KBM-7 (cell line): ENCODE measurements at places on chromosomes 12 and 14.

GRCh38 chr12:93938317-93938716 lies 210.1 kb upstream of the PLXNC1 start:
- no peak for DNase-seq

DNA sequence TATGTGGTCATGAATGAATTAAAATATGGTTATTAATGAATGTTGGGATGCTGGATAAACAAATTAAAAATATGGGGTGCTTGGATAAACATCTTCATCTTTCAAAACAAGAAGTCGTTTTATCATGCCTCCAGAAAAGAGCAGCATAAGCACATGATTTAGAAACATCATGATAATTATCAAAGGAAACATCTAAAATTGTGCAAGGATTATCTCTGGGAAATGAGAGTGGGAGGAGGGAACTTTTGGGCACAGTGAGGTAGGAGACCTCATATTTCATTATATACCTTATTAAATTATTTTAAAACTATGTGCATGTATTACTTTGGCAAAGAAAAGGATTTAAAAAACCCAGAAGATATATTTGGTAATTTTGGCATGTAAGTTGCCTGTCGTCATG lies 8.9 kb downstream of the C3AR1 start:
- no peak for DNase-seq

- DNase-seq, result no peak
These were observed 23.3 kb downstream of the TAS2R7 start for GRCh38 chr12:10779103-10779502.

DNA sequence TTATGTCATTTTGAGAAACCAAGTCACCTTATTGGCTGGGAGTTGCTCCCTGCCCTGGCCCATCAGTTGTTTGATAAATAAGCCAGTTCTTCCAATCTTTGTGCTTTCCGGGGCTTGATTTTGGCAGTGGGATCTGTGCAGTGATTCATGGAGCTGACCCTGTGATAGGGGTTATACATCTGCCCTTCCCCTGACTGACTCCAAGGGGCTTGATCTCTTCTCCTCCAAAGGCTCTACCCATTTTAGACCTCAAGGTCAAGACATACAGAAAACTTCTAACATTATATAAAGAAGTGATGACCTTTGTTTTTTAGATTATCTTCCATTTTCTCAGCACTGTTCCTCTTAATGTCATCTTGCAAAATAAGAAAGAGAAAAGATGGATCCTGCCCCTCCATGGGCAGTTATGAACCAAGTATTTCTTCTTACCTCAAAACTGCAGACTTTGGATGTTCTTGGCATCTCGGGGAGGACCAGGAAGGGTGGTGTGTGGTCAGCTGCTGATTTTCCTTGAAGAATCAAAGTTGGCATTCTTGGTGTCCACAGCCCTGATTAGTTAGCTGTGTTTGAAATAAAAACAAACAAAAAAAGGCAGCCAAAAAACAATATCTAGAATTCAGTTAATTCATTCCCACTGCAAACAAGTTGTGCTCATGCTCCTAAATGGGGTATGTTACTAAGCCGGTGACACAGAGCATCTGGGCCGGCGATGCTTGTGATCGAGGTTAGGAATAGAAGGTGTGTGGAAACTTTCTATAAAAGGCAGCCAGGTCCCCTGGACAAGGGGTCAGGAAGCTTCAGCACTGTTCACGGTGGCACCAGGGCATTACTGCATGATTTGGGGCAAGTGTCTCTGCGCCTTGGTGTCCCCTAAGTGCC lies 120.2 kb downstream of the SAMD4A start:
- DNase-seq, result no peak

DNA sequence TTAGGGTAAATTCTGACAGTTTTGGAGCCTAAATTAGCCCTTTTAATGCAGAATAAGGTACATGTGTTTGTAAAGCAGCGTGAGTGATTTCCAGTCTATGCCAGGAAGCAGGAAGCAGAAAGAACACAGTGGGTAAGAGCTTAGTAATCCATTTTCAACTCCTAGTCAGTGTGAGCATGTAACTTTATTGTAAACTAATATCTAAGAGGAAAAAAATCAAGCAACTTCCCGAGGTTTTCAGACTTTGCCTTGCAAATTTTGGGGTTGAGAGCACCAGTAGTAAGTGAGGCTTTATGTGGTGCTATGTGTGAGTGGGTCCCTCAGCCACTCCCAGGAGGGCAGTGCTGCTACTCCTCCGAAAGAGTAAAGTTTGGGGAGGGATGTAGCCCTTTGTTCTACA lies 2.9 kb downstream of the CIPC start:
- no peak for DNase-seq

GRCh38 chr12:127531542-127531941 lies 735.4 kb upstream of the TMEM132C start:
- no peak for DNase-seq

GRCh38 chr12:56374726-56375597 lies 12.3 kb upstream of the APOF start:
- no peak for DNase-seq

GRCh38 chr12:133106253-133106652 lies 23.8 kb downstream of the ZNF891 start:
- DNase-seq, result peak; percentile 39

DNA sequence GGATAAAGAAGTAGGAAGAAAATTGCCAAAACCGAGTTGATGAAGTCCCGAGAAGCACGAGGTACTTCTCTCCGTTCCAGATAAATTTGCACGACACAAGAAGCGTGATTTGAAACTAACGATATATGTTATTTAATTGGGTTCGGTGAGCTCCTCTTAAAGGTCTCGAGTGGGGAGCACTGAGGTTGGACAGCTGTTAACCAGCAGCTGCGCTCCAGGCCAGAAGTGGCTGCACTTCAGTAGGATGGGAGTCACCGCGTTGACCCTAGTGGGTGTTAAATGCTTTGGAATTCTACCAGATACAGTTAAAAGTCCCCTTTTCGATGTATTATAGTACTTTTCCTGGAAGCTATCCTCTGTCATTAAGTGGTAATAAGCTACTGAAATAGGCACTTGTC lies 953 bp upstream of the DCAF5 start:
- DNase-seq, result no peak

DNA sequence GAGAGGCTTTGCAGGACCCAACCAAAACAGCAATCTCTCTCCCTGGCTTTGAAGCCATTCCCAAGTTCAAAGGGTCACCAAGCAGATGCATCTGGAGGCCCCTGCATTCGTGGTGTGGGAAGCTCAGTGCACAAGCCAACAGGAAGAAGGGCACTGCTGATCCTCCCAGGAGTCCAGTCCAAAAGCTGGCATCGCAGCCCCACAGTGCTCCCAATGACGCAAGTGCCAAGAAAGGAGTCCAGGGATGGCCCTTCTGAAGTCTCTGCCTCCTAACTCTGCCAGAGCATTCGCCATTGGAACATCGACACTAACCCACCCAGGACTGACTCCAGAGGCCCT lies 25.1 kb downstream of the PXN start:
- no peak for DNase-seq

- no peak for DNase-seq
These were observed 126.0 kb upstream of the CNTN1 start for GRCh38 chr12:40566271-40566670.

DNA sequence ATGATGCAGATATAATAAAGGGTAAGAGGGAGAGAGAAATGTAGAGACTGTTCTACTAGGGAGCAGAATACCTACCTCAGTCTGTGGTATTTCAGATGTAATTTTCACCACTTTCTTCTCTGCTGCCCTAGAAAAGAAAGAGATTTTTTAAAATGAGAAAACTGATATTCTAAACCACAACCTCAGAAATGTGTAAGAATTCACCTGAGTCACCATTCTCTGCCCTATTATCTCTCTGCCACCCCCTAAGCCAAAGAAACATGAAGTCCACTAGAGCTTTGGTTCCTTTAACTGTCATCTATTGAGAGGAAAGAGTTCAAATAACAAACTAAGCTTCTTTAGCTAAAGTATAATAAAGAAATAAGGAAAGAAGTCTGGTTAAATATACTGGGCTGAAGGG lies 21.6 kb downstream of the SARNP start:
- no peak for DNase-seq

DNA sequence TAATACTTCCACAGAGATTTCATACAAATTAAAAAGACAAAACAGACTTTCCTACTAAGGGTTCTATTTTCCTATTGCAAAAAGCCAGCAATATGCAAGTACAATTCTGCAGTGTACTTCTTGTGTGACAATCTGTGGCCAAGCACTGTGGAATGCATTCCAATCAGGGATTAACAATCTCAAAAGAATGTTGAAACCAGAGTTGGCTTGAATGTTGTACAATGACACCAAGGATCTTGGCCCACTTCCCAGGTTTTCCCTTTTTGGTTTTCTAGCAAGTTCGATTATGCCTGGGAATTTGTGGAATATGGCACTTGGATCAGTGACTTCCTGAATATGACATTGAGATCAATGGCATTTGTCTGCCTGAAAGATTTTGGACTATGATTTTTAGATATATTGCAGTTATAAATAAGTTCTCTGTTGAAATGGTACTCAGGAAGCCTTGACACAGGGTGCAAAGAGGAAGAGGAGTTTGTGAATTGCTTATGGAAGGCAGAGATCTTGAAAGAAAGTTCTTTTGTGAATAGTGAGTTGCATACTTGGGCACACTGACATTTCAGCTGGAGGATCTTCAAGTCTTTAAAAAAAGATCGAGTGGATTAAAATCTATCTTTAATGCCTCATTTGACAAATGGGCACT lies 81.4 kb upstream of the FERMT2 start:
- DNase-seq, result no peak

GRCh38 chr12:77782034-77782433 lies 48.7 kb upstream of the NAV3 start:
- no peak for DNase-seq

- no peak for DNase-seq
These were observed 25.5 kb downstream of the ATF7IP start for GRCh38 chr12:14390870-14391530.

DNA sequence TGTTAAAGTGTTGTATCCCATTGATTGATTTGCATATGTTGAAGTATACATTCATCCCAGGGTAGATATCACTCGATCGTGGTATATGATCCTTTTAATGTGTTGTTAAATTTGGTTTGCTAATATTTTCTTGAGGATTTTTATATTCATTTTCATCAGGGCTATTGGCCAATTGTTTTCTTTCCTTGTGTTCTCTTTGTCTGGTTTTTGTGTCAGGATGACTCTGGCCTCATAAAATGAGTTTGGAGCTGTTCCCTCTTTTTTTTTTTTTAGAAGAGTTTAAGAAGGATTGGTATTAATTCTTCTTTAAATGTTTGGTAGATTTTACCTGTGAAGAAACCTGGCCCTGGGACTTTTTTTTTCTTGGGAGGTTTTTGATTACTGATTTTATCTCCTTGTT lies 303.5 kb upstream of the RTL1 start:
- DNase-seq, result no peak

GRCh38 chr12:106975993-106976658 lies 10.8 kb downstream of the MTERF2 start:
- no peak for DNase-seq

- DNase-seq, result no peak
These were observed 111.9 kb upstream of the PRMT8 start for GRCh38 chr12:3379079-3379478.

GRCh38 chr14:89615421-89615820 lies 198.4 kb upstream of the FOXN3 start:
- DNase-seq, result peak; percentile 29

DNA sequence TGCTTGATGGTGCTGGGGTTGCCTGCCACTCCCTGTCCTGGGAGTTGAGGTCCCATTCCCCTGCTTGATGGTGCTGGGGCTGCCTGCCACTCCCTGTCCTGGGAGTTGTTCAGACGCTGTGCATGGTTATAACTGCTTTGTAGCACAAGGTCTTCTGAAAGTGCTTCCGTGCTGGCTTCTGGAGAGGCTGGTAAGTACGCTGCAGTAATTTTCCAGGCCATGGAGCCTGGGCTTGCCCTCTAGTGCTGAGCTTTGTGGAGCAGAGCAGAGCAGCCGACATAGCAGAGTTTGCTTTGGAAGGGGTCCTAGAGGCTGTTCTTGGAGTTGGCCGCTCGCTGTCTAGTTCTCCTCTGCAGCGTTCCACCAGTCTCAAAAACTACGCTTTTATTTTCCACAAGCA lies 6.3 kb downstream of the B4GALNT3 start:
- no peak for DNase-seq

DNA sequence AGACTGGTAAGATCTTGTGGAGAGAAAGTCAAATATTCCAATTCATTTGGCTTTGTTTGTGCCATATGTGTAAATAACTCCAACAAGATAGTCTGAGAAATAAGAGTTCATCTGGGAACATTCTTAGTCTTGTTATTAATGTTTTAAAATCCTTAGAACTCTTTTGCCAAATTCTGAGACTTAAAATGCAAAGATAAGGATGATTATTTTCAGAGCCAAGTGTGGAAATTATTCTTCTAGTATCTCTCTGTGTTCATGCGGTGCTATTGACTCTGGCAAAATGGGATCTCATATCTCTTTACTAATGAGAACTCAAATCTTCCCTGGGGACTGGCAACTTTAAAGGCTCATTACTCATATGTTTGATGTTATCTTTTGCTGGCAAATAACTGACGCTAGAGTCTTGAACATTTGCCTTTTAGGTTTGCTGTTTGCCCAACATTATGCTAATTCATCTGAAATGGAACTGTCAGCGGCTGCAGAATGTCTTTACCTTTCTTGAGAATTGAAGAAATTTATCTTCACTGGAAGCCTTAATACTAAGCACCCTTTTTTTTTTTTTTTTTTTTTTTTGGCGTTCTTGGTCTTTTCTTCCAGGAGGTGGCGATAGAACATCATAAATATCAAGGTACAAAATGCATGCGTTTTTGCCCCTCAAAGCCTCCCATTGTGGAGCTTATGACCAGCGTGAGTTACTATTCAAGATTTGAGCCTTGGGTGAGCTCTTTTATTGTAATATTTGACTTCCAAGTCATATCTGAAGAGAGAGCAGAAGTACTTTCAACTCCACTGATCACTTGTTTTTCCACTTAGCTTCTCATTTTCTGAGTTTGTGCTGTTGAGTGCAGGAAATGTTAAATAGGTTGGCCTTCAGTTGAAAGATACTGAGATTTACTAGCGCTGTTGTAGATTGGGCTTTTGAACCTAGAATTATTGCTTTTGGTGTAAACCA lies 86.5 kb downstream of the CAND1 start:
- peak; percentile 78 for DNase-seq

GRCh38 chr12:128771681-128772080 lies 52.1 kb downstream of the SLC15A4 start:
- no peak for DNase-seq

- DNase-seq, result no peak
These were observed 96.2 kb upstream of the USP15 start for GRCh38 chr12:62164036-62164435.

DNA sequence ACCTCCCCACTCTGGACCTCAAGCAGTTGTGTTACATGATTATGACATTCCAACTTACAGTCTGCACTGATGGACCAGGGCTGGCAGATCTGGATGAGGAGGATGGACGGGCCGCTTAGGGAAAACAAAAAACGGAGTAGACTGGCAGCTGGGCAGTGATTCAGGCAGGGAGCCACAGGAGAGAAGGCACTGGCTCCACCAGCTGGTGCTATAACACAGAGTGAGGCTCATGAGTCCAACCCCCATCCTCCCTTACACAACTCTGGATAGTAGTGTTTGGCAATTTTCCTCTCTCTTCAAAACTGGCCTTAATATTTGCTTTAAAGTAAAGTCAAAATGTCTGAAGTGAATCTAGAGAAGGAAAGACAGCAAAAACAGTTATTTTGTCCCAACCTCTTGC lies 9.7 kb upstream of the RIC8B start:
- DNase-seq, result no peak

GRCh38 chr14:56817396-56817921 lies 7.2 kb upstream of the OTX2 start:
- DNase-seq, result no peak
